ENCODE measurements at places on chromosomes 5 and 9.
A peak's percentile ranks its signal among the peaks of the same experiment; 100 is the strongest.

DNA sequence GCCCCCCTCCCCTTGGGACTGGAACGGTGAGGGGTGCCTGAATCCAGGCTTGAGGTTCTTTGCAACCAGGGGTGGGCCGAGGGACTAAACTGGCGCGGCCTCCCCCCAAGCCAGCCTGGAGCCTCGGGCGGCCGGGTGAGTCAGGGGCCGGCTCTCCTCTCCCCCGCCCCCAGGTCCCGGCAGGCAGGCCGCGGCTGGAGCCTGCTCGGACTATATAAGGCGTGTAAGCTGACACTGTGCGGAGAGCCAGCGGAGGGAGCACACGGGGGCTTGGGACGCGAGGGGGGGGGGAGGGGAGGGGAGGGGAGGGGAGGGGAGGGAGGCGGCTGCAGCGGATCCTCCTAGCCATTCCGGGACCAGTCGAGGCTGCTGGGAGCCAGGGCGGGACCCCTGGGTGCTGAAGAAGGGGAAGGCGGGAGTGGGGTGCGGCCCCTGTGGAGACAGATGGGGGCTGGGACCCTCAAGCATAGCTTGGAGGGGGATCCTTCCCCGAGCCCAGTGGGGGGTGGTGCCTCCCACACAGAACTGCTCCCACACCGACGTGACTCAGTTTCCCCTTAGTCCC is 595 bp downstream of the PDLIM7 start:
- peak overlapping the region; percentile 61 for H3K27ac ChIP-seq
- no peaks in the 10 kb centered on the region for H3K27me3 ChIP-seq

- H3K27me3 ChIP-seq, result no peaks in the 10 kb centered on the region
- no peak overlapping the region for H3K27ac ChIP-seq
- no peak overlapping the region for H3K4me3 ChIP-seq
- no peaks in the 10 kb centered on the region for H3K36me3 ChIP-seq
- DNase-seq, result no peak
These were observed 47.5 kb downstream of the NLN start for GRCh38 chr5:65769539-65769938.

DNA sequence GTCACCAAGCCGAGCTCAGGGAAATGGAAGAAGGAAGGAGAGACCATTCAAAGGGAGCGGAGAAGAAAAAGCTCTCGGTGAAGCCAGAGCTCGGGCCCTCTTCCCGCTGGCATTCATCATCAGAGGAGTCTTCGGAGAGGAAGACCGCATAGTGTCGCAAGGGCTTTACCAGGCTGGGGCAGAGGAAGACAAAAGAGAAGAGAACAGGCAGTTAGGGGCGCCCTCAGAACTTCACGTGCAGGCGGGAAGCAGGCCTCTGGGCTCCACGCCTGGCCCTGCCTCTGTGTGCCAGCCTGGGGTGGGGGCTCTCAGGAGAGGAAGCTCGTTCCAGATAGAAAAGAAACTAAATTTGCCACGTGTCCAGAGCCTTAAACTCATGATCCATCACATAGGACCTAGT is 31.7 kb downstream of the CRB2 start:
- no peaks in the 10 kb centered on the region for H3K36me3 ChIP-seq
- H3K4me1 ChIP-seq, result no peaks in the 10 kb centered on the region
- no peak for DNase-seq
- no peaks in the 10 kb centered on the region for H3K27me3 ChIP-seq

DNA sequence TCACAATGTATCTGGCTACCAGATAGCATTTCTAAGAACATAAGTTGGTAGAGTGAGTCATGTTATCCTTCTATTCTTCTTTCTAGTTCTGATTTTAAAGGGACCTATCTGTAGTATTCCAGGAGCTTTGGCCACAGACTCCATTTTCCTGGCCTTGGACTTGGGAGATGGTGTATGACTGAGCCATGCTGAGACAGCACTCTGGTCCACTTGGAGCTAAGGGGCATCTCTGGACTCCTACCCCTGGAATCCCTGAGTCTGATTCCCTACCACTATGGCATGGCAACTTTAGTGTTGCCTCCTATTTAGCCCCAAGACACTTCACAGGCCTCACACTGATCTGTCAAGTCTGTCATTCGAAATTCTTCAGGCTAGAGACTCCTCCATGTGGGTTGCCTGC is 58.8 kb downstream of the BAAT start:
- H3K27ac ChIP-seq, result no peak overlapping the region
- no peak overlapping the region for H3K4me3 ChIP-seq
- DNase-seq, result no peak
- H3K36me3 ChIP-seq, result no peaks in the 10 kb centered on the region
- no peaks in the 10 kb centered on the region for H3K27me3 ChIP-seq

DNA sequence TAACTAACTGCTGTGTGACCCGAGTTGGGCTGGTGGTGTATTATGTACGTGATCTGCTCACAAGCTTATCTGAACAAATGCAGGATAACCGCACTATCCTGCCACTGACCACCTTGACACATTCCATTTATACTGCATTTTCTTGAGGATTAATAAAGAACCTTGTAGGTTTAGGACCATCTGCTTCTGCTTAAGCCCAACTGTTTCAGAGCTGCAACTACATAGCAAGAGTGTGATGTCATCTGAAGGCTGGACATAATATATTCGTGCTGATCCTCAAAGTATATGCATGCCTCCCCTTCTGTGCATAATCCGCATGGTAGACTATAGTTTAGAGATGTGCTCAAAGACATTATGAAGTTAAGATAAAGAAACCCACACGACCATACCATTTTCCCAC is 435.9 kb downstream of the BNC2 start:
- H3K4me3 ChIP-seq, result no peak overlapping the region
- H3K27me3 ChIP-seq, result no peaks in the 10 kb centered on the region
- H3K4me1 ChIP-seq, result no peaks in the 10 kb centered on the region
- H3K36me3 ChIP-seq, result no peaks in the 10 kb centered on the region
- H3K27ac ChIP-seq, result no peak overlapping the region

- H3K4me1 ChIP-seq, result peaks cover 8% of the 10 kb centered on the region
- H3K4me3 ChIP-seq, result no peak overlapping the region
- no peaks in the 10 kb centered on the region for H3K36me3 ChIP-seq
- no peak for DNase-seq
- H3K27ac ChIP-seq, result no peak overlapping the region
These were observed 5.8 kb downstream of the OTP start for GRCh38 chr5:77632526-77633206.

GRCh38 chr5:35815089-35815936 is 41.4 kb upstream of the IL7R start:
- H3K27ac ChIP-seq, result peak overlapping the region; percentile 23
- DNase-seq, result no peak
- H3K4me1 ChIP-seq, result peaks cover 67% of the 10 kb centered on the region
- no peaks in the 10 kb centered on the region for H3K27me3 ChIP-seq

GRCh38 chr9:131788851-131789250 is 49.0 kb upstream of the RAPGEF1 start:
- no peak overlapping the region for H3K4me3 ChIP-seq
- H3K36me3 ChIP-seq, result no peaks in the 10 kb centered on the region
- H3K4me1 ChIP-seq, result no peaks in the 10 kb centered on the region
- DNase-seq, result no peak

- H3K36me3 ChIP-seq, result no peaks in the 10 kb centered on the region
- H3K4me1 ChIP-seq, result no peaks in the 10 kb centered on the region
- no peak overlapping the region for H3K27ac ChIP-seq
These were observed 188.0 kb downstream of the XRCC4 start for GRCh38 chr5:83265318-83265717.

- H3K4me3 ChIP-seq, result no peak overlapping the region
- H3K36me3 ChIP-seq, result no peaks in the 10 kb centered on the region
- DNase-seq, result no peak
- no peak overlapping the region for H3K27ac ChIP-seq
These were observed 197.5 kb downstream of the RGS3 start for GRCh38 chr9:113661074-113661473.
